ENCODE measurements at places on chromosomes 4 and X.

- DNase-seq, result no peak
These were observed 279.0 kb downstream of the HS3ST1 start for GRCh38 chr4:11149612-11150259.

GRCh38 chr4:76426272-76426671, 5.3 kb upstream of the CCDC158 start:
- DNase-seq, result no peak

- no peak for DNase-seq
These were observed 82.2 kb downstream of the CC2D2A start for GRCh38 chr4:15551740-15552446.

DNA sequence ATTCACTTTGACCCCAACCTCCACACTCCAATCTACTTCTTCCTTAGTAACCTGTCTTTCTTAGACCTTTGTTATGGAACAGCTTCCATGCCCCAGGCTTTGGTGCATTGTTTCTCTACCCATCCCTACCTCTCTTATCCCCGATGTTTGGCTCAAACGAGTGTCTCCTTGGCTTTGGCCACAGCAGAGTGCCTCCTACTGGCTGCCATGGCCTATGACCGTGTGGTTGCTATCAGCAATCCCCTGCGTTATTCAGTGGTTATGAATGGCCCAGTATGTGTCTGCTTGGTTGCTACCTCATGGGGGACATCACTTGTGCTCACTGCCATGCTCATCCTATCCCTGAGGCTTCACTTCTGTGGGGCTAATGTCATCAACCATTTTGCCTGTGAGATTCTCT, 344 bp downstream of the OR13H1 start:
- no peak for DNase-seq

GRCh38 chrX:143648705-143649104, 12.8 kb upstream of the SLITRK4 start:
- peak; percentile 3 for DNase-seq

GRCh38 chrX:25049357-25049756, 33.6 kb upstream of the ARX start:
- DNase-seq, result no peak

DNA sequence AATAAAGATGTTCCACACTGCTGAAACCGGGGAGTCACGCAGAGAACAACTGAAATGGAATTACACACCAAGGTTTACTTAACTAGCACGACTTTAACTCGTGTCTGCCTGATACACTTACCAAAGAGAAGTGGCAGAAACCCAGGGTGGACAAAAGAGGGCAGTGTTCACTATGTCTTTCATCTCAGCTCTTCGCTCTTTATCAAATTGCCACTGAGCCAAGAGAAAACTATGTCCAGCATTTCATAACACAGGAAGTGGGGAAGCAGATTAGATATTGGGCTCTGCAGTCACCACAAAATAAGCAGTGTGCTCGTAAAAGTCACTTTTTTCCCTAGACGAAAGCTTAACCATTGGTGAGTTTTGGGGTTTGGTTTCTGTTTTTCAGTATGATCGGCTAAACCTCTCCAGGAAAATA, 155.7 kb downstream of the CHIC2 start:
- peak; percentile 86 for DNase-seq

- DNase-seq, result no peak
These were observed 142.8 kb upstream of the EOLA2 start for GRCh38 chrX:150081076-150081475.

DNA sequence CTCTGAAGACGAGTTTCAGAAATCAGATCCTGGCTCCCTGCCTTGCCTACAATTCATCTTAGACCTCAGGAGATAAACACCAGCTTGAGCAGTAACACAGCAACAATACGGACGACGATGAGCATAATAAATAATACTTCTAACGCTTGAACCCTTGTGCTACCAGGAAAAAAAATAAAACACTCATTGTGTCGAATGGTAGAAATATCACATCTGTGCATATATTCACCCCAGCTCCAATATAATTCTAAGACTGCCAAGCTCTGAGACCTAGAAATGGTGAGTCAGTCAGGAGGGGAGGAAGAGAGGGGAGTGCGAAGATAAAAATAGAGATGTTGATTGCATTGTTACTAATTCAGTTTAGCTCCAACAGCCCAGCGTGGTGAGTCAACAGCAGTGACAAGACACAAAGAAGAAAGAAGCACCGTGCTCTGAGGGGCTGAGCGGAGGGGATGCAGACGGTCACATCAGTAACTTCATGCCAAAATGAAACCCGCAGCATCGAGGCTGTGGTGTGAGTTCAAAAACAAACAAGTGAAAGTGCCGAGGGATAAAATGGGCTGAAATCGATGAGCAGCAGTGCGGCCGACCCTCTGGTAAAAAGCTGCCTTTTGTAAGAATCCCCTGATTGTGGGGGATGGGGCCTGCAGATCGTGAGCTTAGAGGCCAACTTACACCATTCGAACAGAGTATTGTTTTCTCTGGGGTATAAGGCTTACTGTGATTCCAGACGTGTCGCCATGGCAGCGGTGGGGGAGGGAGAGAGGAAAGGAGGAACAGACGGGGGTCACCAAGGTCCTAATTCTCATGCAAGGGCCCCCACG, 150.4 kb downstream of the MGST2 start:
- DNase-seq, result no peak

- peak; percentile 36 for DNase-seq
These were observed 340.8 kb upstream of the KLF3 start for GRCh38 chr4:38323141-38323641.

DNA sequence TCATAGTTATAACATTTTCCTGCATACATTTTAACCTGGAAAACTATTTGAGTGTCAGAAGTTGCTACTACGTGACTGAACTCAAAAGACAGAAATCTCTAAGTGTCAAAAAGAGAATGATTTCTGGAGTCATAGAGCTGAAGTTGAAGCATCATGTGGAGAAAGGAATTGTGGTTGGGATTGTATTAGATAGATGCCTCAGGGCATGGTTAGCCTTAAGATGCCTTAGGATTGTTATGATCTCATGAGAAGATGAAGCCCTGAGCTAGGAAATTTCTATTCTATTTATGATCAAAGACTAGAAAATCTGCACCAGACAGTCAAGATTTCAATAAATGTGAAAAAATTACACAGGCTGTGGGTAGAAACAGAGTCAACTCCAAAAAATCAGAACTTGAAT, 20.2 kb downstream of the EPGN start:
- DNase-seq, result no peak

- DNase-seq, result no peak
These were observed 14.4 kb downstream of the GEMIN8 start for GRCh38 chrX:14015294-14015693.

DNA sequence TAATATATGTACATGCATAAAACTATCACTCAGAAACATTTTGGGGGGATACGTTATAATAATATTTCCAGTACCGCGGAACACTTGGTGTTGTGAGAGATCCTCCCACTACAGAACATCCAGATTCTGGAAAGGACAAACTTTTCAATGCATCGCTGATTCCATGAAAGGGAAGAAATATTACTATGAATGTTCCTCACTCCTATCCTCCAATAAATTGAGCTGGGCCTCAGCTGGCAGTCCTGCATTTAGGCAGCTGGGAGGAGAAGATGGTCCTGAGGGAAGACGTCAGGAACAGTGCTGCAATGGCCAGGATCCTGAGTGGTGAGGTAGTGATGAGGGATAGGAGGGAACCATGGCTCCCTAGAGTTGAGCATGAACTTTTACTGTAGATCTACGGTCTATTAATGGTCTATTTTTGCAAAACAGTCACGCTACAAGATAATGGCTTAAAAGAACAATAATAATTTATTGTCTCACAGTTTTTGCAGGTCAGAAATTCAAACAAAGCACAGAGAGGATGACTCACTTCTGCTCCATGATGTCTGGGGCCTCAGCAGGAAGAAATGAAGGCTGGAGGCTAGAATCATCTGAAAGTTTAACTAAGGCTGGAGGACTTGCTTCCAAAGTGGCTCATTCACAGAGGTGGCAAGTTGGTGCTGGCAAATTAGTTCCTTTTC, 538.1 kb downstream of the STIM2 start:
- no peak for DNase-seq

GRCh38 chr4:164550989-164551712, 202.8 kb upstream of the SMIM31 start:
- DNase-seq, result no peak

- no peak for DNase-seq
These were observed 17.8 kb downstream of the IDS start for GRCh38 chrX:149487292-149487691.

- peak; percentile 20 for DNase-seq
These were observed 350.8 kb upstream of the KLF3 start for GRCh38 chr4:38313175-38313574.
